ENCODE measurements at places on chromosomes 7 and 10.

DNA sequence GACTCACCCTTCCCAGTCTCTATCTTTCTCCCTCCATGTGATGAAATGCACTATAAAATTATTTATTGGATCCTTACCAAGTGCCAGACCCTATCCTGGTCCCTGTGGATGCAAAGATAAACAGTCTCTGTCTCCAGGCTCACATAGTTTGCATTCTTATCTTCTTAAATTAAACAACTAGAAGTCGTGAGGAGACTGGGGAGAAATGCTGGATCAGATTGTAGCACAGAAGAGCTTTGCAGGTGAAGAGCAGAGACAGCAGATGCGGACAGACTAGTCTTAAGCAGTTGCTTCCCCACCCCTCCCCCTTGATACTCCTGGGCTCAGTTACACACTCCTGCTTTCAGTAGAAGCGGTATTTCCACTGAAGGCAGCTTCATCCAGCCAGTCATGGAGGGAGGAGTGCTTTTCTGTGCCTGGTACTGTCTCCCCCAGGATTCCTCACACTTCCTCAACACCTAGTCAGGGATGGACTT lies 20.8 kb upstream of the CDK1 start:
- DNase-seq, result peak; percentile 5

- no peak for DNase-seq
Measured at GRCh38 chr10:27717861-27718260, 27.8 kb downstream of the MKX start.

GRCh38 chr7:88437132-88437531 lies 130.4 kb upstream of the STEAP4 start:
- DNase-seq, result no peak

DNA sequence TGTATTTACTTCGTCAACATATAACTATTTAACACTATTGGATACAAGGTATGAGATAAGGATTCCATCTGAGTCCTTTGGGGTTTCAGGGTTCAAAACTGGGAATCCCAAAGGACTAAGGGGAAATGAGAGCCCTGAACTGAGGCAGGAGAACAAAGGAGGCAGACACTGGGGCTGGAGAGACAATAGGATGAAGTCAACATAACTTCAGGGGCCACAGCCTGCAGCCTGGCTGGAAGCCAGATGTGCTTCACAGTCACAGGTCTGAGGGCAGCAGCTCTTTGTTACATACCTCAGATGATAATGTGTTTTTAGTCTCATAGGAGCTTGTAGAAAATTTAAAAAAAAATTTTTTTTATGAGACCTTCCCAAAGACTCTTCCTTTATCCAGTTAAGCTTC lies 73.3 kb downstream of the NRF1 start:
- DNase-seq, result peak; percentile 47

GRCh38 chr7:47361236-47361635 lies 220.7 kb downstream of the TNS3 start:
- no peak for DNase-seq

DNA sequence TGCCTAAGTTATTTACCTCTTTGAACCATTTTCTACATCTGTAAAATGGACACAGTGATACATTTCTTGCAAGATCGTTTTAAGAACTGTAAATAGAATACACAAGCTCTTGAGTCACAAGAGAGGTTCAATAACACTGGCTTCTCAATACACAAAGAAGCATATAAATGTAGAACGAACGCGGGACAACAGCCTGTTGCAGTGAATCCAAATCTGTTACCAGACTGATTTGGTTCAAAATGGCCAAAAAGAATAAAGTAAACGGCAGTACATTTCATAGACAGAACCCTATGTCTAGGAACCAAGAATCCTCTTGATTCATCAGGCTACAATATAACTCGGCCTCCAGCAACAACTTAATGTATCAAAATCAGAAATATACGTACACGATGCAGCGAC lies 701 bp downstream of the MTPAP start:
- no peak for DNase-seq

All from thyroid gland (tissue), 4 donors.